ENCODE measurements at places on chromosomes 2 and 18. TPM values are rescaled to one million over a fixed set of nuclear protein-coding genes. Genes with fewer than 3 reads are reported as not detected.

The UGT1A10 gene
- not detected for total RNA-seq

The PCARE gene
- 1.4 TPM for total RNA-seq

The ST6GAL2 gene
- total RNA-seq: 0.40 TPM

The SCN1A gene
- not detected for total RNA-seq

The TUBA3E gene
- 75.5 TPM for total RNA-seq

The BCL11A gene
- 28.6 TPM for total RNA-seq

The ESPNL gene
- 0.05 TPM for total RNA-seq

The RESP18 gene
- not detected for total RNA-seq

The MYOM1 gene
- 393 TPM for total RNA-seq

The BOLL gene
- total RNA-seq: not detected

The KHK gene
- total RNA-seq: 2.6 TPM

The TFCP2L1 gene
- total RNA-seq: 0.17 TPM

The IL36G gene
- total RNA-seq: not detected
